Right ventricle myocardium inferior (tissue), 1 donor: ENCODE measurements at places on chromosomes 11 and 22. TPM values are rescaled to one million over a fixed set of nuclear protein-coding genes. Genes with fewer than 3 reads are reported as not detected.

The C22orf31 gene
- not detected for total RNA-seq

The C22orf42 gene
- not detected for total RNA-seq

The PGA5 gene
- 0.95 TPM for total RNA-seq

The CSNK2A3 gene
- total RNA-seq = 0.62 TPM

The NXPE4 gene
- not detected for total RNA-seq

The POU2F3 gene
- total RNA-seq = 0.19 TPM

The SLC22A12 gene
- total RNA-seq = not detected

The OR2AT4 gene
- total RNA-seq = not detected

The LTO1 gene
- total RNA-seq = 9.2 TPM

The ZP1 gene
- total RNA-seq = 0.14 TPM

The RIC8A gene
- 52.3 TPM for total RNA-seq

The PANX2 gene
- total RNA-seq = 0.43 TPM

The FZD4 gene
- total RNA-seq = 31.3 TPM

The TP53I11 gene
- 59.1 TPM for total RNA-seq

The ZNF214 gene
- total RNA-seq = 1.9 TPM

The MS4A3 gene
- not detected for total RNA-seq

The MAML2 gene
- 5.2 TPM for total RNA-seq

The CFAP300 gene
- 0.89 TPM for total RNA-seq

The TTLL1 gene
- 7.3 TPM for total RNA-seq

The RAG2 gene
- total RNA-seq = not detected

The C11orf86 gene
- not detected for total RNA-seq

The OR4A16 gene
- total RNA-seq = not detected

The CREB3L1 gene
- total RNA-seq = 64.1 TPM

The RBMXL2 gene
- not detected for total RNA-seq

The HORMAD2 gene
- total RNA-seq = not detected

The OR10A6 gene
- total RNA-seq = not detected

The BTBD18 gene
- total RNA-seq = not detected

The CCDC116 gene
- total RNA-seq = 0.16 TPM

The MYOD1 gene
- 0.27 TPM for total RNA-seq

The GPR83 gene
- total RNA-seq = 0.22 TPM

The ADAMTS8 gene
- 0.57 TPM for total RNA-seq

The TRIM49 gene
- not detected for total RNA-seq

The HIRA gene
- 17.4 TPM for total RNA-seq

The DDI1 gene
- total RNA-seq = not detected

The RGL4 gene
- total RNA-seq = not detected

The PRCP gene
- total RNA-seq = 43.4 TPM

The FAM180B gene
- 0.22 TPM for total RNA-seq

The TRPT1 gene
- 71.9 TPM for total RNA-seq

The ASRGL1 gene
- total RNA-seq = 4.7 TPM
